ENCODE measurements at places on chromosomes 4 and X.

DNA sequence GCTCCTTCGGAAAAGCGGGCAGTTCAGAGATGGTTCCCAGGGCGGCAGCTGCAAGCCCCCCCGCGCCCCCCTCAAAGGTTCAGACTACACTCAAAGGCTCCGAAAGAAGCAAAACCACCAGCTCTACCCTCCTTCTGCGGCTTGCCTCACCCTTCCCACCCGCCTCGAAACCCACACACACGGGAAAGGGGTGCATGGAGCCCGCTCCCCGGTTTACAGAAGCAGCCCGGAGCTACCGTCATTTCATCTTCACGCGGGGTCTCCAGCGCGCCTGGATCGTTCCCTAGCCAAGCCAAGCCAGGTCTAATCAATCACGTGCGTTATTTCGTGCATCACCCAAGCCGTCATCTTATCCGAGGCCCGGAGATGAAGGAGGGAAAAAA is 1.2 kb downstream of the NLGN4X start:
- no peak for DNase-seq

GRCh38 chr4:39181520-39181904 is 817 bp upstream of the WDR19 start:
- DNase-seq = no peak

- DNase-seq = no peak
These were observed 75.3 kb upstream of the PSAPL1 start for GRCh38 chr4:7510066-7510465.

DNA sequence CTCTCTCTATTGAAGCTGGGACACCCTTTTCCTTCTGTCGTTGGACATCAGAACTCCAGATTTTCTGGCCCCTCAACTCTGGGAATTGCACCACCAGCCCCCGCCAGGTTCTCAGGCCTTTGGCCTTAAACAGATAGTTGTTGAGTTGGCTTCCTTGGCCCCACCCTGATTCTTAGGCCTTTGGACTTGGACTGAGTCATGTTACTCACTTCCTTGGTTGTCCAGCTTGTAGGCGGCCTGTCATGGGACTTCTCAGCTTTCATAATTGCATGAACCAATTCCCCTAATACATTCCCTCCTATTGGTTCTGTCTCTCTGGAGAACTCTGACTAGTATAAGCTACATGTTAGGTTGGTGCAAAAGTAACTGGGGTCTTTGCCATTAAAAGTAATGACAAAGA is 195.7 kb downstream of the GPAT3 start:
- no peak for DNase-seq

DNA sequence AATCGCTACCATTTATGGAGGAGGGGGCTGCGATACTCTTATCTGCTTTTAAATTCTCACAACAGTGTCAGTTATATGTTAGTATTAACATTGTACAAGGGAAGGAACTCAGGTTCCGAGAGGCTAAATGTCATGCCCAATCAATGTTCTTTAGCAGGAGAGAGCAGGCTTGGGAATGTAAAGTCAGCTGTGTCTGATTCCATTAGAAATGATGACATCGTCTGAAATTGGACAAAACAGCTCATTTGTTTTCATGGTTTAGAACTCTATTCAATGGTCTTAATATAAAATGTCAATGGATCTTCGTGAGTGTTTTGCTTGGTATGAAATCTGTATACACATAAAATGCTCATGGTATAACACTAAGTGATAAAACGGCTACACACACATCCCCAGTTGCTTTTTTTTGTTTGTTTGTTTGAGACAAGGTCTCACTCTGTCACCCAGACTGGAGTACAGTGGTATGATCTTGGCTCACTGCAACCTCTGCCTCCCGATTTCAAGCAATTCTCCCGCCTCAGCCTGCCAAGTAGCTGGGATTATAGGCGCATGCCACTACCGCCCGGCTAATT is 11.9 kb upstream of the SH3KBP1 start:
- no peak for DNase-seq

GRCh38 chrX:134671294-134671693 is 13.0 kb upstream of the PLAC1 start:
- no peak for DNase-seq

GRCh38 chrX:66200050-66200664 is 36.1 kb downstream of the HEPH start:
- DNase-seq = no peak

DNA sequence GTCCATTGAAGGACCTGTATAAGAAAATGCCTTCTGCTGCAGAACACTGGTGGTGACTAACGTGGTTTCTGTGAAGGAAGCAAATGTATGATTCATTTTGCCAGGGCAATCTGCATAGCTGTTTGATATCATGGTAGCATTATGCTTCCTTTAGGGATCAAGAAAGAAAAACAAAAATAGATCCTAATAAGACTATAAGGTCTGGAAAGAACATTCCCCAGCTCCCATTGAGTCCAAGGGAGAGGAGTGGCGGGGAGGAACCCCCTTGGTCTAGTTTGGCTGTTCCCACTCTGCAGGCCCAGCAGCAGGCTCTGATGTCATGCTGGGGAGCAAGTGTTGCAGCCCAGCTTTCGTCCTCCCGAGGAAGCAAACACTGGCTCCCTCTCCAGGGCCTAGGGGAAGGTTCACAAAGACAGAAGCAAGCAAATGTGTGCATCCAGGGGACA is 154.5 kb upstream of the GALNT7 start:
- DNase-seq = no peak

- no peak for DNase-seq
These were observed 159.5 kb upstream of the USP38 start for GRCh38 chr4:143025081-143025704.

GRCh38 chr4:22099896-22100295 is 151.3 kb upstream of the KCNIP4 start:
- no peak for DNase-seq
